ENCODE measurements at places on chromosomes 4 and X.

- DNase-seq, result no peak
These were observed 45.4 kb downstream of the CEP135 start for GRCh38 chr4:55993994-55994663.

DNA sequence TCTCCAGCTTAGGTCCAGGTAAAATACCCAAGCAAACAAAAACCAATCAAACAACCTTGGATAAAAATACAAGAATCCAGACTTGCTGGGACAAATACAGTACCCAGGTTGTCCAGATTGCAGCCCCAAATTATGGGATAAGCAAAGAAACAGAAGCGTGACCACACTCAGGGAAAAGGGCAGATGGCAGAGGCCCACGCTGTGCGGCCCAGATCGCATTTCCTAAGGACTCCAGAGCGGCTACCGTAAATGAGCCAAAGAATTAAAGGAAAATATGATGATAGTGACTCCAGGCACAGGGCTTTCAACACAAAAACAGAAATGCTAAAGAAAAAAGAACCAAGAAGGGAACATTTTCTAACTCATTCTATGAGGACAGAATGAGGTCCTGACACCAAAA is 50.3 kb downstream of the FGFRL1 start:
- DNase-seq, result no peak

- no peak for DNase-seq
These were observed 31.8 kb downstream of the USP53 start for GRCh38 chr4:119244344-119244743.

DNA sequence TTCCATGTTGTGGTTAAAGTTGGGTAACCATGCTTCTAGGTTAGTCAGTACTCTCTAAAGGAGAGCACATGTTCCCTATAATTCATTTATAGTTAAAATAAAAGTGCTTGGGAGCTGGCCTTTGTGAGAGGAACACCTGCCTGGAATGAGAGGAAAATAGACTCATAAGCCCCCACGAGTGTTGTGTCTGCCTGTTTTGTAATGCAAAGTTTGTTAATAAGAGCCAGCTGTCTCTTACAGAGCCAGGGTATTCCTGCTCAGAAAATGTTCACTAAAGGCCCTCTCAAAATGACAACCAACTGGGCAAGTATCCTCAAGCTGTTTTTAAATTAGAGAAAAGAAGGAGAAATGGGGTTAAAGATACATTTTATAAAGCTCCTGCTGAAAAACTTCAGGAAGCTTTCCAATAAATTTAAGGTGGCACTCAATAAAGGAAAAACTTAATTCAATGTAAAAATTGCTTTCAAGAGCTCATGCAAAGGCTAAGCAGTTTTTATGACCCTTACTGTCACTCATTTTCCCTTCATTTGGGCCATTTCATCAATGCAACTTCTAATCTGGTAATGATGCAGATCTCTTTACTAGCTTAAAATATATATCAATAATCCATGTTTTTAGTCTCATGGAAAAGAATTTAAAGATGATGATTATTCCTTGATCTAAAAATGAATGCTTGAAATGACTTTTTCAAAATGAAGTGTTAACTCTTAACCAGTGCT is 793.6 kb downstream of the STPG2 start:
- no peak for DNase-seq

GRCh38 chrX:114152130-114152529 is 431.8 kb upstream of the HTR2C start:
- DNase-seq, result no peak

GRCh38 chr4:185039508-185040273 is 21.4 kb downstream of the HELT start:
- peak; percentile 84 for DNase-seq

DNA sequence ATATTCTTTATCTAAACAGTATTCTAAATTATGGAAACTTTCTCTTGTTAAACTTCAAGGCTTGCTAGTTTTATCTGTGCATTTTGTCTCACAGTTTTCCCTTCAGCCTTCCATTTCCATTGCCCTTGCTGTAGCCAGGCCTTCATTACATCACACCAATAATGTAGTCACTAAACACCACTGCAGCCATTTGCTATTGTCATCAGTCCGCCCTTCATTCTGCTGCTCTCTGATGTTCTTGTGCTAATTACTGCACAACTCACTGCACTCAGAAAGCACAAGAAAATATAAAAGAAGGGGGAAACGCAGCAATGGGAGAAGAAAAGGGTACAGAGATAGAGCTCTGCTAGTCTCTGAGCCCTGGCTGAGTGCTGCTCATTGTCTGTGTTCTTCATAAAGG is 239.6 kb upstream of the FSTL5 start:
- no peak for DNase-seq

- no peak for DNase-seq
These were observed 178.1 kb upstream of the CPEB2 start for GRCh38 chr4:14824189-14824588.

GRCh38 chr4:19021617-19022016 is 1000.1 kb upstream of the LCORL start:
- DNase-seq, result no peak

- no peak for DNase-seq
These were observed 195.4 kb downstream of the SLIT2 start for GRCh38 chr4:20447103-20447502.

DNA sequence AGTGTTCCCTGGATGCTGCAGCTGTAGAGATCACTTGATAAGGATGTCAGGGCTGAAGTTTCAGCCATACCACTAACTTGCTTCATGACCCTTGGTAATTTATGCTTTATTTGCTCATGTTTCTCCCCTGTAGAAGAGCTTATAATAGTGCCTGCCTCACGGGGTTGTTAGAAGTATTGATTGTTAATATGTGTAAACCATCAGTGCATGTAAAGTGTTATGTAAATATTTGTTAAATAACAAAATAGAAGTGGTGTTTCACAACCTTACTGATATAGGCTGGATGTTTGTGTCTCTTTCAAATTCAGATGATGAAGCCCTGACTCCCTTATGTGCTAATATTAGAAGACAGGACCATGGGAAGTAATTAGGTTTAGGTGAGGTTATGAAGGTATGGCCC is 1.5 kb upstream of the CXCL2 start:
- DNase-seq, result no peak

DNA sequence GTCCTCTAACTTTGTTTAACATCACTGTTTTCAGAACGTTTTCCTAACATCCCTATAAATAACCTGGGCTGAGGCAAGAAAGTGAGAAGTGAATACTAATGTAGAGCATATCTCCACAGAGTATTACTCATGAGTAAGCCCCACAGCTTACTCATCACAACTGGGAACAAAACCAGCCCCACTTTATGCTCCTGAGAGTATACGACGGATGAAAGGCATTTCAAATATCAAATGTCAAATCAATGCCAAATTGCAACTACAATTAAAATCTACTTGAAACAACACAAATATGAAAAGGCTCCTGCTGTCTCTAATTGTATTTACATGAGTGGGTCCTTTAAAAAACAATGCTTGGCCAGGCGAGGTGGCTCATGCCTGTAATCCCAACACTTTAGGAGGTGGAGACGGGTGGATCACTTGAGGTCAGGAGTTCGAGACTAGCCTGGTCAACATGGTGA is 41.2 kb downstream of the SH3RF1 start:
- peak; percentile 80 for DNase-seq

DNA sequence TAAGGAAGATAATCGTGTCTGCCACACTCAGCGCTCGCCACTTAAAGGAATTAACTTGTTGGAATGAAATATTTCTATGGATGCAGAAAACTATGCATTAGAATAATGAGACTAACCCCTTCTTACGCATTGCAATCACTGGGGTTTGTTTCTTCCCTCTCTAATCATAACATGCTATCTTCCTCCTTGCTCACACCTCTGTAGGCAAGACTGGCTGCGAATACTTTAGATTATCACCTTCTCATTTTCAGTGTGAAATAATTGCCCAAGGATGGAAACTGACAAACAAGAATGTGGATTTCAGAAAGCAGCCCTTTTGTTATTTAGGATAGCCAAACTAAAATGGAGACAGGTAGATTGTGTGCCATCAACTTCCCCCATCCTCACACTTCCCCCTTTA is 349.4 kb downstream of the MID1IP1 start:
- DNase-seq, result no peak

DNA sequence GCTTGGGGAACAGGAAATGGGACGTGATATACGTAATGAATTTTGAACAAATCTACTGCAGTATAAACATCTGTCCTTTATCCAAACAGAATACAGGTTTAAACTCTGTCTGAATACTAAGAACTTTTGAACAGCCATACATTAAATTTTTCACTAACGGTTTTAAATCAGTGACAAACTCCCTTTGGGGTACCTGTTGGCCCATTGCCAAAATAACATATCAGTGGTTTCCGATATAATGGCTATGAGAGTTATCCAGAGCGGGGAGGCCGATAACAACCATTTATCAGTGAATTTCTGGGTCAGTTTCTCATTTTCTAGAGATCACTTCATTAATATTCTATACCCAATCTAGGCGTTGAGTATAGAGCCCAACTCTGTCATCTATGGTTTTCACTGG is 5.2 kb downstream of the SPIN2A start:
- no peak for DNase-seq

GRCh38 chr4:147425019-147425418 is 55.9 kb upstream of the EDNRA start:
- DNase-seq, result no peak

DNA sequence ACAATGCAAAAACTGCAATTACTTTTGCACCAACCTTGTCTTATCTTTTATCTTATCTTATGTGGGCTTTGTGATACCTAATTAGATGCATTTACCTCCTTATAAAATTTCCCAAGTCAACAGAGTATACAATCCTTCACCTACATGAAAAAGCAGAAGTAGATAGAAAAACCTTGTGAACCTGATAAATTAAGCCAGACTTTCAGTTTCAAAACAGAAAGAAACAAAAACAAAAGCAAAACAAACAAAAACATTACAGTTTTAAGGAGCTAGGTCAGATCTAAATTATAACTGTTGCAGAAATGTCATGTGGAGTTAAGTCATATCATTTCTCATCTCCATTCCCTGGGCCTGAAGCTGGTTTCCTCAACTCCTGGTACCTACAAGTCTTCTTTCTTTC is 24.9 kb upstream of the CXXC4 start:
- DNase-seq, result no peak

DNA sequence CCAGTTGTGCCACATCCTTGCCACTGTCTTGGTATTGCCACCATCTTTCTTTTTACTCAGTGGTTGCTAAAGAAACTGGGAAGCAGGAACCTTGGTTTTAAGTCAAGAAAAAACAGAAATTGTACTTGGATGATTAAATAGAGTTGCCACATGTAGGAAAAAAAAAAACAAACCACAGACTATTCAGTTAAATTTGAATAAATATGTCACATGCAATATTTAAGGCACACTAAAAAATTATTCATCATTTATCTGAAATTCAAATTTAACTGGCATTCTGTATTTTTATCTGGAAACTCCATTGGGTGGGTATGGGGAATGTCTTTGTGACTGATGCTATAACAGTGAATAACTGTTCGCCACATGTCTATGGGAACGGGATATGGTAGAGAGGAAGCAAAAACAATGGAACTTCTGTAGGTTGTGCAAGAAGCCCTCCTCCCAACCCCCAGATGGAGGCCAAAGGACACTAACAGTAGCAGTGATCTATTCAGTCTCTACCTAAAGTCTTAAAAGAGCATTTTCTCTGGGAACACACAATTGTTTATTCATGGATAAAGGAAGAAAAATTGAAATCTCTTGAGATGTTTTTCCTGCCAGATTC is 57.0 kb upstream of the PLAC8 start:
- no peak for DNase-seq

GRCh38 chrX:41542536-41542935 is 95.4 kb downstream of the NYX start:
- no peak for DNase-seq

DNA sequence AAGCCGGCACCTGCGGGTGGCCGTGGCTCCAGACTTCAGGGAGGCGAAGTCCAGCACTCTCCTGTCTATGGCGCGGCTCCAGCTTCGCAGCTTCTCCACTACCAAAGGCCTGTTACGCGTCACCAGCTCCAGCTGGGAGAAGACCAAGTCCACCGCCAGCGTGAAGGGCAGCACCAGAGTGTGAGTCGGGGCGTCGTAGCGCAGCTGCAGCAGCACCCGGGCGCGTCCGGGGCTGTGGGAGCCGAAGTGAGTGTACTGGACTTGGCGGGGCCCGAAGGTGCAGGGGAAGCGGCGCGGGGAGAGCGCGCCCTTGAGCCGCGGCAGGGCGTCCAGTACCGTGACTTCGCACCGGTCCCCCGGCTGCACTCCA is 444 bp downstream of the FREM3 start:
- DNase-seq, result peak; percentile 52

GRCh38 chrX:23742174-23742696 is 841 bp downstream of the ACOT9 start:
- peak; percentile 71 for DNase-seq

DNA sequence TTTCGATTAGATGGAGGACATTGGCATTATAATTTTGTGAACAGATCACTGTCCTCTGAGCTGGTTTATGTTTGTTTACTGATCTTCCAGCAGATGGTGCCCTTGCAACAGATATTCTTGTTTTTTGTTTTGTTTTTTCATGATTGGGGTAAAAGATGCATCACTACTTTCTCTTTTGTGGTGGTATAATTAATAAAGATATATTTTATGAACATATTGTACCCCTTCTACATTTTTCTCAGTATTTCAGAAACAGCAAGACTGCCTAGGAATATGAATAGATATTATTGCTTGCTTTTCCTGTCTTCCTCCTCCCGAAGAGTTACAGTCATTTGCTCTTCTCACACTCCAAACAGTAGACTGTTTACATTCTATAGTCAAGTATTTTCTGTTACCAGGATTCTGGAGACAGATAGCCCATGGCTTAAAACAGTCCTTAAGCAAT is 905.2 kb downstream of the TRAM1L1 start:
- DNase-seq, result peak; percentile 4

GRCh38 chr4:99614491-99614890 is 39.9 kb downstream of the MTTP start:
- DNase-seq, result no peak

GRCh38 chr4:138870737-138871554 is 144.6 kb upstream of the NOCT start:
- DNase-seq, result peak; percentile 80

DNA sequence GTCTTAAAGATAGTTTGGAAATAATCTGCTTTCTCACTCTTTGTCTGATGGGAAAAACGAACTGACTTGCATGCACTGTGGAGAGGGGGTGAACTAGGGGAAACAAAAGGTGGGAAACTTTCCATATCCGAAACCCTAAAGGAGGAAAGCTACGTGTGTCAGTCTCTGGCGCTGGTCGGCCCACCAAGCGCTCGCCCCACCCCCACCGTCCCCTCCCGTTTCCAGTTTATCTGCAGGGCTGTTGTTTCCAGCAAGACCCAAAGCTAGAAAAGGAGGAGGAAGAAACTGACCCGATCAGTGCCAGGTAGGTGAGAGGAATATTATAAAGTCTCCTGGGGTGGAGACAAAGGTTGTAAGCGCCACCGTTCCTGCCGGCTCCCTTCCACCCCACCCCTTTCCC is 552 bp downstream of the TCEAL9 start:
- DNase-seq, result peak; percentile 29

DNA sequence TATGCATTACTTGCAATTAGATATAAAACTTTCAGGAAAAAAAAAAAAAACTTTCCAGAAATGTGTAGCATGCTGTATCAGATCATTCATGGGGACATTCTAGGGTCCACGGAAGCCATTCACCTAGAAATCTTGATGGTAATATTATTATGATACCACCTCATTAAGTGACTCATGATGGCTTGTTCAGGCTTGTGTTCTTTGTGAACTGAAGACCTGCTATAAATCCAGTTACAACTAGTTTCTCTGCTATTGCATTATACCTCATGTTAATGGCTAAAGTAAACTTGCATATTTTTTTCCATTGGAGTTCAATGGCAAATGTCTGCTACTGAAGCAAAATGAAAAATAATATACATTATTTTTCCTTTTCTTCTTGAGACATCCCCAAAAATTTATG is 35.3 kb upstream of the PTPN13 start:
- no peak for DNase-seq

GRCh38 chr4:39825741-39826231 is 127.8 kb downstream of the UBE2K start:
- DNase-seq, result peak; percentile 35

All from GM03348 (cell line).